ENCODE measurements at places on chromosomes 5 and 9. TPM values are rescaled to one million over a fixed set of nuclear protein-coding genes. Genes with fewer than 3 reads are reported as not detected.
A peak's percentile ranks its signal among the peaks of the same experiment; 100 is the strongest.

- DNase-seq: no peak
These were observed 643 bp downstream of the PLEKHG4B start for GRCh38 chr5:92401-93220.

The LVRN gene
- polyA plus RNA-seq: 0.03 TPM

GRCh38 chr9:7360513-7360912 lies 439.1 kb downstream of the DMAC1 start:
- DNase-seq: no peak

DNA sequence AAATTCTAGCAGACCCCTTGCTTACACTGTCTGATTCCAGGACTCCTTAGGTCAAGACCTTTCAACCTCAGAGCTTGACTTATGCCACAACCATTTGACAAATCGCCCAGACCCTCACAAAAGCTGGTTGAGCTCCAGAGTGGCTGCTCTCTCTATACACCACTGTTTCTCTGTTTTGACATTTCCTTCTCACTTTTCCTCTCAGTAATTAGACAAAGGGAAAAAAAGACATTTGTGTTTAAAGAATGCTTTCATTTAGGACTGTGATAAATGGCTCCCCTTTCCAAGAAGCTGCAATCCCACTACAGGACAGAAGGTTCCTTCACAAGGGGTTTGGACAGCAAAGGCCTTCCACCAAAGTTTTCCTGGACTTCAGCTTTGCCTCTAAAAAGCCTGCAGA lies 601.3 kb downstream of the NR2F1-AS1 start:
- no peak for DNase-seq

The TAF9 gene
- polyA plus RNA-seq: 118 TPM

DNA sequence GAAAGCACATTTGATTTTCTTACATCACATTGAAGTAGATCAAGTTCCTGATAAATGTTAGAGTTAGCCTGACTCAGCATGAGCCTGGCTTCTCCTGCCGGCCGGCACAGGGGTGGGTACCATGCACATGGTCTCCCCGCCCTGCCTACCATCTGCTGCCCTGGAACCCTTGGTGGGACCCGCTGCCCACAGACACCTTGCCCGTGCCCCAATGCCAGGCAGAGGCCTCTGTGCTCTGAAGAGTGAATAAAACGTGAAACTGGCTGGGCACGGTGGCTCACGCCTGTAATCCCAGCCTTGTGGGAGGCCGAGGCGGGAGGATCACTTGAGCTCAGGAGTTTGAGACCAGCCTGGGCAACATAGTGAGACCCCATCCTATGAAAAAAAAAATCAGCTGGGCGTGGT lies 17.3 kb downstream of the EXD3 start:
- DNase-seq: no peak

DNA sequence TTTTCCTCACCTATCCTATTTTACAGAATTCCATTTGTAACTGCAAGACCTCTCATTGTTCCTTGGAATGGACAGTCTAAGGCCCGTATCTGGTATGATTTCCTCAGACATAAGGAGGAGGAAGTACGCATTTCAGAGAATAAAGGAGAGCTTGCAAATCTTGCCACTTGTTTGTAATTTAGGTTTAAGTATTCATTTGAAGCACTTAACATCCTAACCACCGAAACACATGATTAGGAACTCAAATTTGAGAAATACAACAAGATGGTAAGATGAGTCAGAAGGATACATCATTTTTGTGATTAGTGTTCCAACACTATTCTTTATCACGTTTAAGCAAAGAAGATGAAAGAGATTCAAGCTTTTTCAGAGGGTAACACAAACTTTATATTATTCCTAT lies 3.9 kb upstream of the ZCCHC9 start:
- no peak for DNase-seq

The SLC27A4 gene
- polyA plus RNA-seq: 26.4 TPM

DNA sequence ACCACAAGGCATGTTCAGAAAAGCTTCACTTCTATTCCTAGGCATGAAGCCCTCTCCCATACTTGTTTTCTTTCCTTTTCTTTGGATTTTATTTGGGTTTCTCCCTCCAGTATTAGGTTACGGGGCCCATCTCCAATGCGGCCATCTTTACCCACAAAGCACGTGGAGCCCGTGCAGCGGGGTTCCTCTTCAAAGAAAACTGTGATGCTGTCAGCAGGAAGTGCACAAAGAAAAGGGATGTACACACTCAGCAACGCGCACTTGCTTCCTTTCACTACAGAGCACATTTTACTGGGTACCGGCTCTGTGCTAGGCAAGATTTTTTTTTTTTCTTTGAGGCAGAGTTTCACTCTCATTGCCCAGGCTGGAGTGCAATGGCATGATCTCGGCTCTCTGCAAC lies 106.6 kb downstream of the COL23A1 start:
- DNase-seq: no peak

DNA sequence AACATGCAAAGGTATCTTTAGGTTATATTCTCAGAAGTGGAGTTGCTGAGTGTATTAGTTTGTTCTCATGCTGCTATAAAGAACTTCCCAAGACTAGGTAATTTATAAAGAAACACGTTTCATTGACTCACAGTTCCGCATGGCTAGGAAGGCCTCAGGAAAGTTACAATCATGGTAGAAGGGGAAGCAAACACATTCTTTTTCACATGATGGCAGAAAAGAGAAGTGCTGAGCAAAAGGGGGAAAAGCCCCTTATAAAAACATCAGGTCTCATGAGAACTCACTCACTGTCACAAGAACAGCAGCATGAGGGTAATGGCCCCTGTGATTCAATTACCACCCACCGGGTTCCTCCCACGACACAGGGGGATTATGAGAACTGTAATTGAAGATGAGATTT lies 163.6 kb upstream of the PRLR start:
- DNase-seq: no peak

GRCh38 chr5:154220625-154221024 lies 30.1 kb downstream of the GALNT10 start:
- DNase-seq: peak; percentile 28

The AQP3 gene
- 7.2 TPM for polyA plus RNA-seq

- DNase-seq: no peak
These were observed 8.1 kb downstream of the SPINK14 start for GRCh38 chr5:148176480-148176879.

The BHMT gene
- polyA plus RNA-seq: not detected

DNA sequence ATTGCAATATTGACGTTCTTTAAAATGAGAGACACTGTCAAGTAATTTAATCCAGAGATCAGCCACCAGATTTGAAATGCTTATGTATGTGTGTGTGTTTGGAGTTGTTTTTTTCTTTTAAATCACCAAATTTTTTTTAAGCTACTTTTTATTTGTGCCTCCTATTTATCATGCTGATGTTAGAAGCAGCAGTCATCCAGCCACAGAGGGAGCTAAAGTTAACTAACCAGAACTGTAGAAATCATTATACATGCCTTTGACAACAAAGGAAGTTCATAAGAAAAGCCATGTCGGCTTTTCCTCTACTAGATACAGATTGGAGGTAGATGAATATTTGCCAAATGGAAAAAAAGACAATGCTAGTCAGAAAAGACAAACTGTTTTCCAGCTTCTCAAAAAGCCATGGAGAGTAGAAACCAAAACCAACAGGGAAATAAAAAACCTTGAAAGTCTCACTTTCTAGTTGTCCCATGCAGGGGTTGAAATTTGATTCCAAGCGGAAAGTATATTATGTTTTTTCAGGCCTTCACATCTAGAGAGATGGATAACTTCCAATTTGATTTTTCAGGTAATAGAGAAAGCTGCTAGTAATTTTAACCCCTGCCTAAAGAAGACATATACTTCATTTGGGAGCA lies 4.5 kb downstream of the PURA start:
- DNase-seq: peak; percentile 40

All from A549 (cell line).